ENCODE measurements at places on chromosomes 7 and 10. TPM values are rescaled to one million over a fixed set of nuclear protein-coding genes. Genes with fewer than 3 reads are reported as not detected.

Gene RTKN2
- not detected for total RNA-seq

Gene HBP1
- 138 TPM for total RNA-seq

GRCh38 chr10:61294131-61294530 is 159.1 kb downstream of the TMEM26 start:
- no peak overlapping the region for H3K4me3 ChIP-seq
- peaks cover 10% of the 10 kb centered on the region for H3K4me1 ChIP-seq
- H3K27me3 ChIP-seq, result no peaks in the 10 kb centered on the region
- no peak overlapping the region for H3K27ac ChIP-seq
- no peaks in the 10 kb centered on the region for H3K36me3 ChIP-seq
- DNase-seq, result no peak

DNA sequence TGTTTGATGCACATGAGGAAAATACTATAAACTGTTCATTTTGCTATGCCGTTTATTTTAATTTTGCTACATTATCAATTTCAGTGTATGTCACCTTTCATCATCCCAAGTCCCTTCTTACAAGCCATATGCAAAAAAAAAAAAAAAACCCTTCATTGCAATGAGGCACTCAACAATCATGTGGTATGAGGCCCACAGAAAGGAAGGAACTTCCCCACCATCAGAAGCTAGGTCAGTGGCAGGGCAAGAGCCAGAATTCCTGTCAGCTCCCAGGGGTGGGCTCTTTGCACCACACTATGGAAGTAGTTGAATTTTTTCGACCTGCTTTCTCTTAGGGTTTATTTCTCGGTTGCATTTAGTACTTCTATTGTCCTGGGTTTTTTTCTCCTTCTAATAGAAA is 75.4 kb downstream of the NOC3L start:
- DNase-seq, result no peak
- H3K36me3 ChIP-seq, result no peaks in the 10 kb centered on the region
- no peak overlapping the region for H3K4me3 ChIP-seq
- H3K27ac ChIP-seq, result no peak overlapping the region
- peaks cover 3% of the 10 kb centered on the region for H3K4me1 ChIP-seq

DNA sequence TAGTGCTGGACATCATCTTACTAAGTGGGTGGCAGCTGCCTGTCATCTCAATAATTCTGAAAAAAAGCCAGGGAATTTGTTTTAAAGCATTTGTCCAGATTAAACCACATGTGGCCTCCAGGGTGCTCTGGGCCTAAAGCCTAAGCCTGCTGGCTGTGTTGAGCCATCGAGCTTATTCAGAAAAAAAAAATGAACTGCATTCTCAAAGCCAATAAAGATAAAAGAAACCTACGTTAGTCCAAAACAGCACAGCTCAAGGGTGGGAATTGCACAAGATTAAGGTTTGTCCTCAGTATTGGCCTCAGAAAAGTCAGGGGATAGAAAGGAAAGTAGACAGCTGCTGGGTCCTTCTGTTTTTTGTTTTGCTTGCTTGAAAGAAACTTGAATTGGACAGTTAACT is 22.6 kb upstream of the PRTFDC1 start:
- DNase-seq, result no peak
- H3K27ac ChIP-seq, result no peak overlapping the region
- H3K4me1 ChIP-seq, result peaks cover 14% of the 10 kb centered on the region
- no peak overlapping the region for H3K4me3 ChIP-seq

- H3K4me1 ChIP-seq, result no peaks in the 10 kb centered on the region
- DNase-seq, result no peak
- H3K36me3 ChIP-seq, result no peaks in the 10 kb centered on the region
- H3K4me3 ChIP-seq, result no peak overlapping the region
Observed at GRCh38 chr10:131079314-131079713, 232.2 kb downstream of the TCERG1L start.

DNA sequence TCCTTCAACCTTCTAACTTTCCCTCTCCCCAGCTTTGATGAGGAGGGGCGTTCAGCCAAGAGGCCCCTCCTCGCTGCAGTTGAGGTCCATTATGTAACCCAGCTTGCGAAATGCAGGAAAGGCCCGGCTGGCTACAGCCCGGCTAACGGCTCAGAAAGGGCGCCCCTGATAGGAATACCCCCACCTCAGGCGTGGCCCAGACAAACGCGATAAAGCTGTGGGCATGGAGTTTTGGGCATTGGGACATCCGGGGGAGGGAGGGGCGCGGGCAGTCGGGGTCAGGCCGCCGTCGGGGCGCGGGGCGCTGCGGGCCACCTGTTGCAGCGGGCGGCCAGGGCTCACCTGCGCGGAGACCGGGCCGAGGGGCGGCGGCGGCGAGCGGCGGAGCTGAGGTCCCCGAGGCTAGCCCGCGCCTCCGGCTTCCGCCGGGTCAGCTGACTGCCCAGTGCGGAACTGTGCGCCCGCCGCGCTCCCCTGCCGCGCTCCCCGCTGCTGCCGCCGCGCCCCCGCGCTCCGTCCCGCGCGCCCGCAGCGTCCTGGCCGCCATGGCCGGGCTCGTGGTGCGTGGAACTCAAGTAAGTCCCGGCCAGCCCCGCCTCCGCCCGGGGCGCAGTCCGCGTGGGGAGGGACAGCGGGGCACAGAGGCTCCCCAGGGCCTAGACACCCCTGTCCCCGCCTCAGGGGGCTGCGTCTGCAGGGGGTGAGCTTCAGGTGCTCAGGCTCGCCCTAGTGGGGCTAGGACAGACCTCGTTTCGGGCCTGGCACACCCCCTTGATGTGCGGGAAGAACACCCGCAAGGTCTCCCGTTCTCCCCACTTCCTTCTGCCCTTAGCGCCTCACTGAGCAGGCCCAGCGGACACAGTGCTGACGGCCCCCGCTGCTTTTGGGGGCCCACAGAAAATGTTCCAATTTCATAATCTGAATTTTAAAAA is at the start of gene LRMDA:
Gene LRMDA, plus strand, starts transcription at position 445 of the 932 bp plus-strand sequence.
- H3K4me1 ChIP-seq, result peaks cover 31% of the 10 kb centered on the region
- peak within 1 kb of the TSS; percentile 37 for H3K27ac ChIP-seq
- H3K27me3 ChIP-seq, result no peaks in the 10 kb centered on the region
- H3K4me3 ChIP-seq, result peak within 1 kb of the TSS; percentile 90
- H3K36me3 ChIP-seq, result no peaks in the 10 kb centered on the region

- no peak for DNase-seq
- H3K27ac ChIP-seq, result no peak overlapping the region
- H3K4me1 ChIP-seq, result peaks cover 12% of the 10 kb centered on the region
- no peaks in the 10 kb centered on the region for H3K27me3 ChIP-seq
Observed at GRCh38 chr10:90847436-90847835, 10.4 kb downstream of the HTR7 start.

- DNase-seq, result no peak
- no peak overlapping the region for H3K27ac ChIP-seq
- H3K36me3 ChIP-seq, result no peaks in the 10 kb centered on the region
- H3K27me3 ChIP-seq, result no peaks in the 10 kb centered on the region
- H3K4me3 ChIP-seq, result no peak overlapping the region
Observed at GRCh38 chr10:86218842-86219241, 147.8 kb downstream of the GRID1 start.

All from thoracic aorta (tissue), 2 donors.